ENCODE measurements at places on chromosomes 4 and X. TPM values are rescaled to one million over a fixed set of nuclear protein-coding genes. Genes with fewer than 3 reads are reported as not detected.

DNA sequence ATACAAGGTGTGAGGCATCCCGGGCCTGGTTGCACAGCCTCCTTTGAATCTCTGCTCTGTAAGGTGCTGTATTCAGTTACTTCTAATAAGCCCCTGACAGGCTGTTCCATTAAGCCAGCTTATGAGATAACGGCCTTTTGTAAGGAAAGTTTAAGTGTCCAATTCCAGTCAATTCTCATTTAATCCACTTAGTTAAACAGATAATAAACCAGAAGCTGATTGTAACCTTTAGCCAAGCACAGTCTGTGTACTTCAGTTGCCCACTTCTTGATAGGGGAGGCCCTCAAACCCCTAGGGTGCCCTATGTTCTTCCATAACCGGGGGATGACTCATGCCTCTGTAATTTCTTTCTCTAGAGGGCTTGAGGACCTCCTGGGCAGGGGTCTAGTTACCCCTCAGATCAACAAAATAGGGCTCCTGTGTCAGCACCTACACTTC lies 63.4 kb downstream of the RASL11B start:
- DNase-seq = no peak

DNA sequence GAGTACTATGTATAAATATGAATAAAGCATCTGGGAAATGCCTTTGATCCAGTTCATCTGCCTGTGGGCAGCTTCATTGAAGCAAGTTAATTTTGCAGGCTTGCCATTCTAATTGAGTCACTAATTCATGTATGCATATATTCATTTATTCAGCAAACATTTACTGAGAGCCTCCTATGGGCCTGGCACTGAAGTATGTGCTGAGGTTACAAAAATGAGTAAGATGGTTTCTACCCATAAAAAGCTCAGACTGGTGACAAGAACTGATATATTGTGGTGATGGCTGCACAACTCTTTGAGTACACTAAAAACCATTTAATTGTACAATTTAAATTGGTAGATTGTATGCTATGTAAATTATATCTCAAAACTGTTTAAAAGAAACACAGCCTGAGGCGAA lies 1.1 kb upstream of the MRPL1 start:
- no peak for DNase-seq

IL3RA gene
- polyA plus RNA-seq = 10.2 TPM

DNA sequence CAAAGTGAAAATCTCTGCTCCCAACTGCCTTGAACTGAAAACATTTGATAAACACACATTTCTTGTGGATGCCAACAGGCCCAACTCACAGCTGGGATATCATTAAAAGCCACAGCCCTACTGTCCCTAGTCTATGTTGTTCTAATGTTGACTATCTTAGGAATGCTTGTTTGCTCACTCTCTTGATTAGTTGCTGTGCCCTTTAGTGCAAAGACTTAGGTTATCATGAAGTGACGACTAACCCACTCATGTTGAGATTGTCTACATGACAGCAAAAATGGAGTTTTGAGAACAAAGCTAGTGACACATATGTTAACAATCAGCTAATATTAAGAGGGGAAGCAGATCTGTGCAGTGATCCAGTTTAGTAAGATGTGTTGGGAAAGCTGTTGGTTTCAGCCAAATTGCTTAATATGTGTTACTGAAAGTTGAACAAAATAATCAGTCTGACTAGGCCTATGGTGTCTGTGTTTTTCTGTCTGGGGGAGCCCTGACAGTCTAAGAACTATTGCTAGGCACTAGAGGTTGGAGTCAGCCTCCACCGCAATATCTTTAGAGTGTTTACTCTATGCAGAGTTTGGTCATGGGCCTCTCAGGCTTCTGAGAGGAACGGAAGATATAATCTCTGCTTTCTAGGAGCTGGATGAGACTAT lies 125.5 kb downstream of the ATG4A start:
- DNase-seq = no peak

DNA sequence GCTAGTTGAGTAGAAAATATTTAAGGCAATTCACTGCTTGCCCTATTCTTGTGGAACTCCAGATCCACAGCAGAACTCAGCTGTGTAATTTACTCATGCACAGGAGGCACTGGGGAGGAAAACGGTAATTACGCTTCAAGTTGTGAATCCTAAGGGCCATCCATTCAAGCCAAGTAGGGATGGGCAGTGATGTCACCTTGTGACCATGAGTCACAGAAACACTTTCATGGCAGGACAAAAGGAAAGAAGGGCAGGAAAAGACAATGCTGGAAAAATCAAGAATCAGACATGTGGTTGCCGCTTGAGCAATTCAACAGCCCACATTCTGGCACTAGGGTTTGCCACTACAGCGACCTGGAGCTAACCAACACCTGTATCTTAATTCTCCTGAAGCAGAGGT lies 1.4 kb downstream of the PAQR3 start:
- no peak for DNase-seq

TRPC5OS gene
- polyA plus RNA-seq = 0.13 TPM

DNA sequence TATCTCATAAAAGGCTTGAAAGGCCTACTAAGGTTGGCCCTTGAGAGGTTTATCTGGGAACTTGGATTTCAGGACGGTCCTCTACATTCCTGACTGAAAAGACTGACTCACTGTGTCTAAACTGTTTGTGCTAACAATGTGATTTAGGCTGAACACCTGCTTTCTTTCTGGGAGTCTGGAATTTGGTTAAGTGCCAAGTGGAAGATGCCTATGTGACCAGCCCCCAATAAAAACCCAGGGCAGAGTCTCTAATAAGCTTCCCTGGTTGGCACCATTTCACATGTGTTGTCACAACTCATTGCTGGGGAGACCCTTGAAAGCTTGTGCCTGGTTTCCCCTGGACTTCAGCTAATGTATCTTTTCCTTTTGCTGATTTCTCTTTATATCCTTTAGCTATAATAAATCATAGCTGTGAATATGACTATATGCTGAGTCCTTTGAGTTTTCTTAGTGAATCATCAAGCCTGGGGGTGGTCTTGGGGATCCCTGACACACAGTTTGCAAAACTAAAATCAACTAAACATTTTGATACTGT lies 55.1 kb downstream of the GPR82 start:
- no peak for DNase-seq

DNA sequence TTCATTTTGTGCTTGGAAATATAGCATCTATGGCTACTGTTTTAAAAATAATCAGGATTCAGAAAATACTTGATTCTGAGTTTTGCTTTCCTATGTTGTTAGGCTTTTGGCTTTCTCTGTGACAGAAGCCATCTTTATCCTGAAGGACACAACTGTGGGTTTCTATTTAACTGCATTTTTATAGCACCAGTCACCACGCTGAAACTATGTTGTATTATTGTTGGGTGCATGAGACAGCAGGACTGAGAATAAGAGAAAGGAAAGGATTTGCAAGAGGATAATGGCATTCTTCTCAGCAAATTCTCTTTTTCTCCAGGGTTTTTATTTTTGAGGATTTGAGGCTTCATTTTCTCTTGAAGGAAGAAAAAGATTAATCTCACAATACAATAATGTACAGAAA lies 10.1 kb upstream of the NEUROG2 start:
- no peak for DNase-seq

DNA sequence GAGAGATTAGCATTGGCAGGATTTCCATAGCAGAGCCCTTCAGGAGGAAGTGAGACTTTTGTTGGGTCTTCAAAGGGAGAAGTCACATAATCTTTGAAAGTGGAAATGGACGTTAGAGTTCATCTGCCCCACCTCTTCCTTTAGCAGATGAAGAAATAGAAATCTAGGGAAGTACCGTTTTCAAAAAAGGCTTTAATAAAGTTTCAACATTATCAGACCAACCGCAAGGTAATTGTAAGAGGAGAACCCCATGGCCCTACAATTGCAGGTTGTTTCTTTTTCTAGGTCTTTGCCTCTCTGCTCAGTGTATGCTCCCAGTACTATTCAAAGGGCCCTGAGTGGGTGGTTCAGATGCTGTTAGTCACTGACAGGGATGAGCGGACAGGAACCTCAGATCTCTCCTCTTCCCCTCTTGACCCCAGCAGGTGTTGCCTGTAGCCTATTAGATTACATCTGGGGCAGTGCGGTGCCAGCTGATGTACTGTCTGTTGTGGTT lies 48.6 kb upstream of the AP1S2 start:
- peak; percentile 27 for DNase-seq

GRCh38 chr4:138706201-138706600 lies 309.4 kb upstream of the NOCT start:
- no peak for DNase-seq

DNA sequence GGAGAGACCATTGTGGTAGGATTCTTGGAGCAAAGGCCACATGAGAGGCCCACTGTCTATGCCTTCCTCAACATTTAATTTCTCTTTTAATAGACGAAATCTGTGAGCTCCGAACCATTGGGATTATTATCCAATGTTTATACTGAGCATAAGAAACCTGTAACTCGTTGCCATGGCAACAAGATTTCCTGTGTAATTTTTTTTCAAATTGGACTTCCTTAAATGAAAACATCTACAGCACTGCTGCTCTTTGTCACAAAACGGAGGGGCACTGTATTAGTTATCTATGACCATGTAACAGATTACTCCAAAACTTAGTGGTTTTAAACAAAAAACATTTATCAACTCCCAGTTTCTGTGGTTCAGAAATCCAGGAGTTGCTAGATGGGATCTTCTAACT lies 38.7 kb downstream of the PPP1R2C start:
- DNase-seq = no peak

RNF150 gene
- 5.0 TPM for polyA plus RNA-seq

F8A2 gene
- not detected for polyA plus RNA-seq

GRCh38 chr4:2935762-2936743 lies 27.2 kb downstream of the NOP14 start:
- DNase-seq = no peak

- DNase-seq = no peak
Measured at GRCh38 chr4:99724067-99724466, 66.4 kb upstream of the C4orf54 start.

NLGN4X gene
- polyA plus RNA-seq = 0.41 TPM

CENPE gene
- polyA plus RNA-seq = 0.32 TPM
